ENCODE measurements at places on chromosomes 11 and 22. TPM values are rescaled to one million over a fixed set of nuclear protein-coding genes. Genes with fewer than 3 reads are reported as not detected.

The PLAAT4 gene
- 47.6 TPM for total RNA-seq

GRCh38 chr11:61685617-61685967 is 5.4 kb downstream of the DAGLA start:
- DNase-seq, result no peak

DNA sequence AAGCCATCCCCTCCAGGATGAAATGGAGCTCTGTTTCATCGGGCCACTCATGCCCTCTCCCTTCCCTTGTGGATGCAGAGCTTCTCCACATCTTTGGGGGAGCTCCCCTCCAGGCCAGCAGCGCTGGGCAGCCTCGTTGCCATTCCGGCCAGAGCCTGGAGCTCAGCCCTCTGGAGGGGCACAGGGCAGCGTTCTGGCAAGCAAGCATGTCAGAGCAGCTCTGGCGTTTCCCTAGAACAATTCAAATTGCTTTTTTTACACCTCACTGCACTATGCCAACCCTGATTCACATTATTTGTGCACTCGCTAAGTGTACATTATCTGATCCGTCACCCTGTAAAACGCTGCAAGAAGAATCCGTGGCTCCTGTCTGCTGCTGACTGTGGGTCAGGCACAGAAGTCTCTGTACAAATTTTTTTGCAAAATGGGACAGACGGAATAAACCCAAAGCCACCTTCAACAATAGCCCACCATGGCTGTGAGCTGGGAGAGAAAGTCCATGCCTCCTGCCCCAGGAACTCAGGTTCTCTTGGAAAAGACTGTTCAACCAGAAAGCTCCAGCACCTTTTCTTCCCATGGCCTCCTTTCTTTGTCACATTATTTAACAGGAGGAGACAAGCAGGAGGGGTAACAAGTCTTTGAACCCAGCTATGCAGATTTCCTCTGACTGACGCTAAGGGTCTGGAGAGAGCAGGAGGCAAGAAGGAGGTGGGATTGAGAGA is 139.5 kb upstream of the CADM1 start:
- no peak for DNase-seq

GRCh38 chr11:65663639-65664200 is 1.0 kb upstream of the RELA start:
- DNase-seq, result no peak

DNA sequence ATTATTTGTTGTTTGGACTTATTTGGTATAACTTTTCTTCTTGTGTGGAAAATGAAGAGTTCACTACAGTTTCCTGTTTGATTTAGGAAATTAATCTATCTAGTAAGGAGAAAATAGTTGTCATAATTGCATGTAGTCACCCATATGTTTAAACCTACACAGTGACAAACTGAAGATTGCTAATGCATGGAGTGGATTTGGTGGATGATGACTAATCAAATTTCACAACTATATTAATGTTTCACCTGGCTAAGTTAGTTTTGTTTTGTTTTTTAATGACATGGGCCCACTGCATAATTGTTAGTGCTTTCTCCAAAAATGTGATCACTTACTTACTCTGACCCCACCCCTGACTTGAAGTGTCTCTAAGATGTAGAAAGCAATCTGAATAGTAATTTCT is 170.6 kb downstream of the DYNC2H1 start:
- DNase-seq, result no peak

GRCh38 chr22:46116491-46116958 is 33.8 kb upstream of the PPARA start:
- peak; percentile 94 for DNase-seq

GRCh38 chr11:77121096-77121640 is 6.9 kb upstream of the MYO7A start:
- DNase-seq, result no peak

DNA sequence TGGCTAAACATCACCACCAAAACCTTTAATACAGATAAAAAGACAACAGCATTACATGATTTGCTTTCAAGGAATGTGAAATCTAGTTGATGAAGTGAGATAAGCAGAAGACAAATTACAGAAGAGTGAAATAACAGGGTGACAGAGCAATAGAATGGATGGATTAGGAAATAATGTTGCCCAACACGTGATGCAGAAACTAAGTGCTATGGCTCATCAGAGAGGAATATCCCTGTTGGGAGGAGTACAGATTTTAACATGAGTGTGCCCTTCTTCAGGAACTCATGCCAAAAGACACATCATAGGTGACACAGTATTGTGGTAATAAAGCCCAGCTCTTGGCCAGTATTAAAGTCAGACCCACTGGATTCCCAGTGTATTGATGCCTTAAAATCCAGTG is 176.6 kb upstream of the RAG2 start:
- DNase-seq, result no peak
